ENCODE measurements at places on chromosomes 16 and 17.

- no peak for DNase-seq
Observed at GRCh38 chr16:89377453-89377848, 112.9 kb downstream of the ANKRD11 start.

GRCh38 chr17:78993241-78993956 lies 13.7 kb upstream of the LGALS3BP start:
- peak; percentile 76 for DNase-seq

DNA sequence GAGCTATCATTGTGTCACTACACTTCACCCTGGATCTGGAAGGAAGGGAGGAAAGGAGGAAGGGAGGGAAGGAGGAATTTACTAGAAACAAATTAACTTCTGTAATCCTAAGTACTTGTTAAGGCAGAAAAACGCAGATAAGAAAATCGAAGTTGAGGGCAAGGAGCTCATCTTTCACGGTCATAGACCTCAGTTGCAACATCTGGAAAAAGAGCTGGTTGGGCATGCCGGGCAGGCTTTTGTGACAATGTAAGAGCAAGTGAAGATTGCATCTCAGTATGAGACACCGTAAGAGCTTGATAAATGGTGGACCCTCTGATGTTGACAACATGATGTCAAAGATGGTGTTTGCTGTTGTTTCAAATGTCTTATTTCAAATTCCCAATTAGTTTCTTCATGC lies 721.5 kb downstream of the MAF start:
- DNase-seq = no peak

- no peak for DNase-seq
Observed at GRCh38 chr16:28874406-28874805, 3.9 kb upstream of the ATP2A1 start.

DNA sequence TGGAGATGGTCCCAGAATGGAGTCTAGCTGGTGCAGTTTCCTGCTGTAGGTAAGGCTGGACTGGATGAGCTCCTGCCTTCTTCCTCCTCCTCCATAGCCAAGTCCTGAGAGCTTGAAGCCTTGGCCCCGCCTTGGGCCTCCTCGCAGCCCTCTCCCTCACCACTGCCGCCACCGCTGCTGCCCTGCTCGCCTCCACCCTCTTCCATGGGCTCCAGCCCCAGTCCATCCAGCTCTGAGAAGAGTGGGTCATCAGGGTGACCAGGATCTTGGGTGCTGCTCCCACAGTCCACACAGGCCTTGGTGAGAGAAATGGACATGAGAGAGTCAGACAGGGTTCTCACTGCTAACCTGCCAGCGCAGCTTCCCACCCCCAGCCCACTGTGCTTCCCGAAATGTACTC lies 11.2 kb downstream of the PER1 start:
- no peak for DNase-seq

Measured in GM12891 (cell line).